ENCODE measurements at places on chromosomes 3 and 15.
A peak's percentile ranks its signal among the peaks of the same experiment; 100 is the strongest.

GRCh38 chr3:171145798-171146197 lies 119.3 kb upstream of the SLC2A2 start:
- no peak for DNase-seq

- DNase-seq: peak; percentile 47
Observed at GRCh38 chr3:59425942-59426341, 376.1 kb upstream of the CFAP20DC start.

DNA sequence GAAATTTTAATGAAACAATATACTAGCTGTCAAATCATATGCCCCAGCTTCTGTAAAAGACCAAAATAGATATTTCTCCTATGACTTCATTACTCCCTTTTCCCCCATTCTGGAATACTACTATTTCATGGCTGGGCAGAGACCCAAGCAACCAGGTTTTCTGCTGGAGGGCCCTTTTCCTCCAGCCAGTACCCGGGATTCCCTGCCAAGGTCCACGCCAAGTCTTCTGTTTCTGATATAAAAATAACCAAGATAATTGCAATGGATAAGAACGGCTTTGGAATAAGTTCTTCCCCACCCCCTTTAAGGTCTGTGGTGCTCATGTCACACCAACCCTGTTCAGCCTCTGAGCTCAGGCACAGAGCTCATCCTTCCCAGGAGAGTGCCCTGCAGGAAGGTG lies 17.2 kb upstream of the NMNAT3 start:
- DNase-seq: no peak

GRCh38 chr15:55241186-55241585 lies 44.4 kb upstream of the RSL24D1 start:
- no peak for DNase-seq

GRCh38 chr3:155411500-155412223 lies 118.2 kb upstream of the STRIT1 start:
- no peak for DNase-seq

DNA sequence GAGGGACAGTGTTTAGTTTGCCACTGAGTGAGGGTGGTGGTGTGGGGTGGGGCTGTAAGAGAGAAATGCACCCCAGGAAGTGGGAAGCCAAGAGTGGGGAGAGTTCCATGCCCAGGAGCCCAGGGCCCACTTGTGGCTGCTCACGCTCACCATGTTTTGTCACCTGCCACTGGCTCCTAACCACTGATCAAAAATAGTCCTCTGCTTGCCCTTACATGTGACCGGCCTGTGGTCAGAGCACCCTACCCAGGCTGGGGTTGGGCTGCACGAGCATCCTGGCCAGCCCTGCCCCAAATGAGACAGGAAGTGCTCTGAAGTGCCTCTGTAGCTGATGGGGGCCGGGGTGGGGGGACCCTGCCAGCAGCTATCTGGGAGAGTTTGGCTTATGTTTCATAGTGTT lies 216.3 kb downstream of the RPLP1 start:
- no peak for DNase-seq

- no peak for DNase-seq
Observed at GRCh38 chr3:183475016-183475763, 46.8 kb upstream of the MCF2L2 start.

DNA sequence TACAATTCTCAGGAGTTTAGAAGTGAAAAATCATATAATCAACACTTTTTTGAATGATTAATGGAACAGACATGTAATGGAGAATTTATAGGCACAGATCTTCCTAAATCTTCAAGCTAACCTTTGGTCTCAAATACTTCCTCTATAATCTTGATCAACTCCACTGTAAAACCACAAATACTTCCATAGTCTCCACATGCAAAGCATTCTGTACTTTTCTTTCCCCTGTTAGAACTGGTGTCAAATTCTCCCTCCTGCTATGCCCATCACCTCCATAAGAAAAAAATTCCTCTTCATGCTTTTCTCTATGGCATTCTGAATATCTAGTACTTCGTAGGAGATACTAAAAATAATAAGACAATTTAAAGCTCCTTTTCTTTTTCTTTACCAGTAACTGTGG lies 214.3 kb downstream of the ADAMTS9 start:
- no peak for DNase-seq

DNA sequence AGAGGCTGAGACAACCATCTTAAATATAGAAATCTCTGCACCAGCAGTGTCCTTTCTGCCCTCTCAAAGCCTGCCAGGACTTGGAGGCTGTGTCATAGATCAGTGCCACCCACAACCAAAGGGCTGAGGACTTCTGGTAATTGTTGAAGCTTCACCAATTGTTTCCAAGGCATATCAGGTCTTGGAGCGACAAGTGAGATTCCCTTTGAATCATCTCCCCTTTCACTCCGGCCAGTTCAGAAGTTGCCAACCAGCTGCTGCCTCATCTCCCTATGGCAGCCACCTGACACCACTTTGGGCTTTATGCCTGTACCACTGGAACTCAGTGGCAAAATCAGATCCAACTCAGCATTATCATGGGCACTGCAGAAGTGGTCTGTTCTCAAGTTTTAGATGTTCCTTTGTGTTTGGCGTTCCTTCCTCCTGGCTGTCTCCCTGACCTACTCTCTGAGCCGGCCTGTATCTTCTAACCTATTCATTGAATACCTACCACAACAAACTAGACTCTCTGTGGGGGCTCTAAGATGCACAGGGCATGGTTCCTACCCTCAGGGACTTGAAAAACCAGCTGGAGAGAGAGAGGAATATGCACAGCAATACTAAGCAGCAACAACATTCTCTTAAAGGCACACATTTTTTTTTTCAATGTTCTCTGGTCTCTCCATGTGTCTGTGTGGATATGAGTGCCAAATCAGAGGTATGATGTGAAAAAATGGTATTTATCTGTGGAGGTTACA lies 90.8 kb upstream of the PFN2 start:
- no peak for DNase-seq

GRCh38 chr3:55629432-55629831 lies 142.3 kb upstream of the WNT5A start:
- DNase-seq: no peak

DNA sequence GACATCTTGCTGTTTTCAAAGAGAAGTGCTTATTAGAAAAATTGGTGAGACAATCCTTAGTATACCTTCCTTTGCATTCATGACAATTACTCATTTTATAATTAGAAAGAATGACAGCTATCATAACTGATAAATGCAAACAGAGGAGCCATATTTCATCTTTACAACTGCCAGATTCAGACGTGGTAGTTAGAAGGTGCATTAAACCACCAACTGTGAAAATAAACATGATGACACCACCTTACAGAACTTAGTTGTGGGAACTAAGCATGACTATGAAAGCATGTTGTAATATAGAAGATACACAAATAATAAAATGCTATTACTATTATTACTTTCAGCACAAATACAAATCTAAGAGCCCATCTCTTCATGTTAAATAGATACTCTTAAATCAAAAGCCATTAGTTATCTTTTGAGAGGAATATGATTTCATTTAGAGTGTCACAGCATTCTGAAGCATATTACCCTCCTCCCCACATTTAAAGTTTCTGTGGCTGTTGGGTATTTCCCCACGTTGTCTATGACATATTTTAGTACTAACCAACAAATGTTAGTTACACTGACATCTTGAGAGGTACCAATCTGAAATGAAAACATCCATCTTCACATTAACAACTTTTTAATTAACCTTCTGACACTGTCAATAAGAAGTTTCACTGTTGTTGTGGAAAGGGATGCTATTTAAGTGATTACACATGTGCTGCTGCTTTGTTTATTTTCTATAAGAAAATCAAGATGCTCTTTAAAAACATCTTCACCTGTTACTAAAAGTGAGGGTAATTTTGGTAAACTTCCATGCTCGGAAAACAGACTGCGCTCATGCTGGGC lies 163.8 kb downstream of the LSAMP start:
- no peak for DNase-seq

- DNase-seq: no peak
Observed at GRCh38 chr3:13841141-13841540, 38.7 kb downstream of the WNT7A start.

DNA sequence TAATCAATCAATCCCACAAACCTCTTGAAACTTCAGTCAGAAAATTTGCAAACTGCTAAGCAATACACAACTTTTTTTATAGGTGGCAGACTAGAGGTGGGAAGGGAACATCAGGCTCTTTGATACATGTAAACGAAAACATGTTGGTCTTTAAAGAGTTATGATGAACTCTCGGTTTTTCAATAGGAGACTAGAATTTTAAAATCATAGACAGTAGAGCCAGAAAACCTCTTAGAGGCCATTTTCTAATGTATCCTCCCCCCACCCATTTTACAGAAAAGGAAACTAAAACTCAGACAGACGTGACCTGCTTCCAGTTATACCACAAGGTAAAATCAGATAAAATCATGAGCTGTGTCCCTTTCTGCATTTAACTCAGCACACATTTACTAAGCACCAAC lies 179.1 kb upstream of the LPP start:
- DNase-seq: no peak

DNA sequence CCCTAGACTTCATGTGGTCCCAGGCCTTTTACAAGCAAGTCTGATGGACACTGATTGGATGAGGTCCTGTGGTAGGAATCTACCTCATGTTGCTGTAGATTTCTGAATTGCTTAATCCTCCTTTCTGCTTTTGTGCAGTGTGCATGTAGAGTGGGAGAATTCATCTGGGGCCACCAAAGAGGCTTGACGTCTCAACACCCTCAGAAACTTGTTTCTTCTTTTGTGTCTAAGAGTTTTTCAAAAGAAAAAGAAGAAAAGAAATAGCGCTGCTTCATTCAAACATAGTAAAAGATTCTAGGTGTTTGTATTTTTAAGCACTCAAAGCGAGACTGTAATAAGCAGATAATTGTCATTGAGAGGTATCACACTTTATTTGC lies 46.2 kb downstream of the NR1D2 start:
- no peak for DNase-seq

- DNase-seq: no peak
Observed at GRCh38 chr3:73030073-73030597, 31.3 kb upstream of the EBLN2 start.

- no peak for DNase-seq
Observed at GRCh38 chr3:13851997-13852637, 27.8 kb downstream of the WNT7A start.

DNA sequence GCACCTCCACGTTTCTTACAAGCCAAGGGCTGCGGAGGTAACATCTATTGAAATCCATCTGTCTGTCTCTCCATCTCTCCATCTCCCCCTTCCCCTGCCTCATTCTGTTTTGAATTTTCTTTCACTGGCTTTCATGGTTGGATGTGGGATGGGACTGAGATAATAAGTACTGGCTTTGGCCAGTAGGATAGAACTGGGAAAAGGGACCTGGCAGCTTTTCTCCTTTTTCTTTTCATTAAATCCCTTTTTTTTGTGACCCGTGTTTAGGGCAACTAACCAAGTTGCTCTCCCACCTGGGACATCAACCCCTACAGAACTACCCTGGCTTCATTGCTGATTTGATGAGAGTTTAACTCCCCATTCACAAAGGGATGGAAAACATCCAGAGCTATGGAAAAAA lies 66.8 kb upstream of the ADAMTSL3 start:
- no peak for DNase-seq

- DNase-seq: no peak
Observed at GRCh38 chr15:85555875-85556617, 175.6 kb downstream of the AKAP13 start.

DNA sequence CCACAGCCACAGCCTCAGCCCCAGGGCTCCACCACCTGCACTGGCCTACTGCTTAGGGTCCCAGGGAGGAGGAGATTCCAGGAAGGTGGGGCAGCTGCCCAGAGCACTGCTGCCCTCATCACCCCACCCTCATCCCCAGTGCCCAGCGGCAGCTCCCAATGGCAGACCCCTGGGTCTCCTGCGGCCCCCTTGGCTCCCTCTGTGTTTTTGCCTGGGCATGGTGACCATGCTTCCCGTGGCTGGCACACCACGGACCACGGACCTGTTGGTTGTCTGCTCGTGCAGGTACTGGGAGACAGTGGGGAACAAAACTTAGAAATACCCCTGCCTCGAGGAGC lies 2.7 kb downstream of the CHST13 start:
- no peak for DNase-seq

DNA sequence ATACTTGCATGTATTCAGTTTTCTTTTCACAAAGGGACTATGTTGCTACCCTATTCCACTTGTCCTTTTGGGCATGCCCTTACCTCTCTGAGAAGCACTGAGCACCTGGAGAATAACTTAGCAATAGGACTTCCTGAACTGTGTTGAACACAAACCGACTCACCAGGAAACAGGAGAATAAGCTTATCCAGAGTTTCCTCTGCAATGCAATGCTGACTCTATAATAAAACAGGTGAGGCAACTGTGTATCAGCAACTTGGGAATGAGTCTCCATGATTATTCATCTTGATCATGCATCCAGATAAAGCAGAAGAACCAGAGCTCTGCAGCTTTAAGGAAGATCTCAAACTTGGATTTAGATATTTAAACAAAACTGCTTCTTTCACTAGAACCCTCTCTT lies 806.5 kb downstream of the IGSF11 start:
- DNase-seq: no peak

GRCh38 chr15:77533578-77534430 lies 98.9 kb downstream of the LINGO1 start:
- no peak for DNase-seq

- no peak for DNase-seq
Observed at GRCh38 chr3:172213200-172213599, 173.8 kb downstream of the FNDC3B start.

GRCh38 chr3:52498137-52499054 lies 3.3 kb downstream of the STAB1 start:
- DNase-seq: no peak

DNA sequence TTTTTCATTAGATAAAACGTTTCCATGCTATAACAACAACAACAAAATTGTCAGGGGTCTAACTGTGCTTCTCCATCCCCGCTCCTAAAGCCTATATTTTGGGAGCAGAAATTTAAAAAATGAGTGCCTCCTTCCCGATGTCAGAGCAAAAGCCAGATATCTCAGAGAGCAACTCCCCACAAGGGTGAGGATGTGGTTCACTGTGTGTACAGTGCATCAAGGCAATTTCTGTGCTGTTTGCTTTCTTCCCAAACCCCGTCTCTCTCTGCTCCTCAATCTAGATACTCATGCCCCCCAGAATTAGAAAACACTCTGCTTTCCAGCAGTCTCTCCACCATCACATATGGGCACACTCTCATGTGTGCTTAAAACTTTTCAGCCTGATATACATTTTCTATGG lies 76.7 kb upstream of the MBNL1 start:
- DNase-seq: no peak

DNA sequence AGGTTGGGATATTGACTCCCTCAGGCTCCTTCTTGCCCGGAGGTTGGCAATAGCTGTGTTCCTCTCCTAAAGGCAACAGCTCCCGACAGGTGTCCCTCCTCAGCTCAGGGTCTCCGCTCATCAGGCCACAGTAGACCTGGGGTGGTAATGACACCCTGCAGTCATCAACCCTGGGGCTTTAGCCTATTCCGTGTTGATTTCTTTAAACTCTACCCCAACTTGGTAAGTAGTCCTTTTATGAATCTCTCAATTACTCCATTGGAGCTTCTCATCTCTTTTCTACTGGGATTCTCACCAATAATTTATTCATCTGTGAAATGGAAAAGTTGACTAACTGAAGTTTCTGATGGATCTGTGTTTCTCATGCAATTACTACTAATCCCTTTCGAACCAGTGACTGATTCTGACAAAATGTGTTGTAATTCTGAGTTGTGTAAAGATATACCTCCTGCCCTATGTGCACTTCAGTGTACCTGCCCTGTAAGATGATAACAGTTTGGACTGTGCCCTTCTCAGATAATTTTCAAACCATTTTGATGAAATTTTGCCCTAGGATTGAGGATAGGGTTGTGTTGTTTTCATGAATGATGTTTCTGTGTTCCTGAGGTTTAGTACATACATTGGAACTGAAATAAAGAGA lies 89.7 kb downstream of the RPL39L start:
- no peak for DNase-seq

Measured in stimulated activated CD4-positive, alpha-beta T cell treated with anti-CD3 and anti-CD28 coated beads, Interleukin-4, amount 100 ng/mL, for 1 hour (primary cell).